ENCODE measurements at places on chromosomes 5 and 9. TPM values are rescaled to one million over a fixed set of nuclear protein-coding genes. Genes with fewer than 3 reads are reported as not detected.

The PIP5KL1 gene
- total RNA-seq, result 0.48 TPM

The PAEP gene
- total RNA-seq, result not detected

- DNase-seq, result no peak
Measured at GRCh38 chr5:14644623-14645237, 19.8 kb upstream of the OTULIN start.

The RNF44 gene
- total RNA-seq, result 27.8 TPM

- DNase-seq, result no peak
Measured at GRCh38 chr5:44801992-44802391, 6.8 kb upstream of the MRPS30 start.

DNA sequence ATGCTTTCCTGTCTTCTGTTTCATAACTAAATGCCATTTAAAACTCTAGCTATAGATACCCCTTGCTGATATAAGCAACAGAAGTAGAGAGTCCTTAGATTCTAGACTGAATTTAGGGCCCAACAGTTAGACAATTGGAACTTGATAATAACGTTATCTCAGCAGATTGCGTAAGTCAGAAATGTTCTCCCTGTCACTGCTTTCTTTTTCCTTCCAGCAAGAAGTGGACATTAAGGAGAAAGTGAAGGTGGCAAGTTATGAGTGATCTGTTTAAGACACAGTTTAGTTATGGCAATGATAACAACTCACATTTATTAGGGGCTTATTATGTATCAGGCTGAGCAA lies 6.9 kb upstream of the GLIS3 start:
- no peak for DNase-seq

DNA sequence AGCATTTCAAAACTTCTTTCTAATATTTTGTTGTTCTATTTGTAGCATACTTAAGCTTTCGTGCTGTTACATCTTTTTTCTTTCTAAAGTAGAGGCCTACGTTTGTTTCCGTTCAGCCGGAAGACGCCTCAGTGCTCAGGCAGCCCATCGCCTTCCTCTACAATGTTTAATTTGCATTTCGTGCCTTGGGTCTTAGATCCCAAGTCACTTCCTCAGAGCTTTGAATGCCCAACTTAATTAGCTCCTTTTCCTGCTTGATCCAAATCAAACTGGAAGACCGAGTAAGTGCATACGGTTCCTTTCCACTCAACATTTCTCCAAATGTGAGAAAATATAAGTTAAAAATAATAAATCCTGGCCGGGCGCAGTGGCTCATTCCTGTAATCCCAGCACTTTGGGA lies 43.2 kb downstream of the MRPL36 start:
- DNase-seq, result no peak

DNA sequence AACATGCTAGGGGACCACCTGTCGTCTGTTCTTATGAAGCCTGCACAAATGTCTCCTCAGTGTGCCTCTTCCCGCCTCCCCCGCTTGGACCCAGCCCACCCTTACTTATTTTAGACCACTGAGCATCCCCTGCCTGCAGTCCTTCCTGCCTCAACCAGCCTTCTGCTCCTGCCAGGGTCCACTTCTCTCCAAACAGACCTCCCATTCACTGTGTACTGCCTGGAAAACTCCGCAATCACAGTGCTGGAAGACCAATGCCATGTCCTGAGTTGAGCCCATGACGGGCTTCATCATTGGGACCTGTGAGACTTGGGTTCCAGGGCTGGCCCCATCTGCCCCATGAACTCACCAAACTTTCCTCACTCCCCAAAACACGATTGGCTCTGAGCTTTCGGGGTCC lies 309.4 kb downstream of the IRX1 start:
- no peak for DNase-seq

DNA sequence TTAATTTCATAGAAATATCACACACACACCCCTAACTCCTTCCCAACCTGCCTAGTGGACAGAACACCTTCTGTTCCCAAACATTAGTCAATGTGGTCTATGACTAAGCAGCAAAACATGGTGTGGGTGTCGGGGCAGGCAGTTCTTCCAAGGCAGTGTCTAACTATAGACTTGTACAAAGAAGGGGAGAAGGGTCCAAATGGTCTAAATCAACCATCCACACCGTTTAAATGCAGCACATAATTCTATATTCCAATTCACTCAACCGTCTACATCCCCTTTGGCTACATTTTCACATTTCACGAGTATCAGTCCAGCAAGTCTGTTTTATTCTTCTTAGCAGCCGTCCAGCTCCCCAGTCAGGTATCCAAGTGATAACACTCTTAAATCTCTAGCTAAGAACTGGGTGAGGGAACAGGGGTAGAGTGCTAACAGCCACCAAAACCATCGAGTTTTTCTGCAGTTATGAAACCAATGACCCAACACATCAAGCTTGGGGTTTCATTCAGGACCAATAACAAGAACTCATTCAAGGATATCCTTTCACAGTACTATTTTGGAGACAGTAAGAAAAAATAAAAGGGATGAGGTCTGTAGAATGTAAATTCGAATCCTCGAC lies 3.3 kb downstream of the ZNF608 start:
- DNase-seq, result no peak

DNA sequence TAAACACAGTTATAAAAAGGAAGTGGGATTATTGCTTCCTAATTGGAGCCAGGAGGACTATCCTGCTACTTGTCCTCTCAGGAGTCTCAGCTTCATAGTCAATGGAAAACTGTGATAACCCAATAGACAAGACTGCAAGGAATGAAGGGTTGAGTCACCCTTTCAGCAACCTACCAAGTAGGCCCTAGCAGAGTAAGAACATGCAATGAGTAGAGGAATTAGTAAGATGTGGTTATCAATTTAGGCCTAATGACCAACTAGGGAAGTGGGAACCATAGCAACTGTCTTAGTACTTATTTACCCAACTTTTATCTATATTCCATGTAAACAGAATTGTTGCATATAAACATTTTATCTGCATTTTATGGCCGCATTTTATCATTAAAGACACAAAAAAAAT lies 310.1 kb downstream of the RFX3 start:
- no peak for DNase-seq

- DNase-seq, result no peak
Measured at GRCh38 chr5:6492934-6493333, 44.3 kb downstream of the UBE2QL1 start.

Measured in Right ventricle myocardium superior (tissue), 1 donor.